ENCODE measurements at places on chromosomes 6 and 20.

DNA sequence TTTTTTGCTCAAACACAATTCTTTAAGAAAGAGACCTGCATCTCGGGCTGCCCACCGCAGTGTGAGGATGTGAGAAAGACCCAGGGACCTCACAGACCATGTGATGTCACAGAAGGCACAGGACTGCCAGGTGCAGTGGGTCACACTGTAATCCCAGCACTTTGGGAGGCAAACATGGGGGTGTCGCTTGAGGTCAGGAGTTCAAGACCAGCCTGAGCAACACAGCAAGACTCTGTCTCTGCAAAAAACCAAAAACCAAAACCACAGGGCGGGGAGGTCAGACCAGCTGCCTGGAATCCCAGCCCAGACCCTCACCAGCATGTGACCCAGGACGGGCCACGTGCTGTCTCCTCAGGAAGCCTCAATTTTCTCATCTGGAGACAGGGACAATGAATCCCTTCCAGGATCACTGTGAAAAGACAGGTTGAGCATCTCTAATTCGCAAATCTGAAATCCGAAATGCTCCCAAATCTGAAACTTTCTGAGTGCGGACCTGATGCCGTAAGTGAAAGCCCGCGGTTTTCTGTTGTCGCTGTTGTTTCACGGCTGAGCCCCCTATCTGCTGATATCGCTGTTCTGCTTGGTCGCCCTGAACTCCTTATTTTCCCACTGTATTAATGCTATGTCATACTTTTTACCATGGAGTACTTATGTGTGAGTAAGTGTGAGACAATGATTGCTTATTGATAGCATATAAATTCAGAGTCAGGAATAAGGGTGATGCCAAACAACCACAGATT is 159.5 kb upstream of the PTPN1 start:
- no peak for DNase-seq

DNA sequence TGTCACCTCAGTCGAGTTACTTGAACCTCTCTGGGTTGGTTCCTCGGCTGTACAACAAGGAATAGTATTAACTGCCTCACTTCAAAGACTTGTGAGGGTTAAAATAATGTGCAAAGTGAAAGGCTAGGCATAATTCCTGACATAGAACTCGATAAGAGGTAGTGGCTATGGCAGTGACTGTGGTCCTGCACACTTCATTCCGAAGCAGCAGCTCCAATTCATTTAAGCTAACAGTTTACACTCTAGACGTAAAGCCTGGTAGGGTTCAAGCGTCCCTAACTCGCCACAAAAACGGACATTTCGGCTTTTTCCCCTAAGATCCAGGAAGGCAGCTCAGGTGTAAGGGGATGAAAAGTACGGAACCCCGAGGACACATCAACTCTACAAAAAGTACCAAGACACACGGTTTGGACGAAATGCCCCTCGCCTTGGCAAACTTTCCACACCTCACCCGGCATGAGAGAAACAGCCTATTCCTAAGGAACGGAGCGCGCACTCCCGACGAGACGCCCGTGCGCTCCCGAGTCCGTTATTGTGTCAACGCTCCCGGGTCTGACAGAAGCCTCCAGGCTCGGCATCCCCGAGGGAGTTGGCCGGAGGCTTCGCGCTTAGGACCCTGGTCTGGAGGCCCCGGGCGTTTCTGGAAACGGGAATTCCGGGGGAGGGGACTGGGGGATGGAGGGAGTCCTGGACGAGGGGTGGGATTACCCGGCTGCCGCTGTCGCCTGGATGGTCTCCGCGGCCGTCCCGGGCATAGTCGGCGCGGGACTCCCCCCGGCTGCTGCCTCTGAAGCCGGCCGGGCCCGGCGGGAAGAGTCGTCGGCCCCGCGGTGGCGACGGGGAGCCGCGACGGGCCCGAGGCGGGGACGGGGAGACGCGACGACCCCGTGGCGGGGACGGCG is 937 bp downstream of the ZNF318 start:
- DNase-seq = peak; percentile 86

GRCh38 chr6:52503851-52504781 is 72.7 kb downstream of the TRAM2 start:
- DNase-seq = peak; percentile 39

- no peak for DNase-seq
These were observed 21.6 kb downstream of the GPR6 start for GRCh38 chr6:109999740-110000139.

GRCh38 chr20:24938498-24938897 is 10.6 kb upstream of the CST7 start:
- DNase-seq = no peak

DNA sequence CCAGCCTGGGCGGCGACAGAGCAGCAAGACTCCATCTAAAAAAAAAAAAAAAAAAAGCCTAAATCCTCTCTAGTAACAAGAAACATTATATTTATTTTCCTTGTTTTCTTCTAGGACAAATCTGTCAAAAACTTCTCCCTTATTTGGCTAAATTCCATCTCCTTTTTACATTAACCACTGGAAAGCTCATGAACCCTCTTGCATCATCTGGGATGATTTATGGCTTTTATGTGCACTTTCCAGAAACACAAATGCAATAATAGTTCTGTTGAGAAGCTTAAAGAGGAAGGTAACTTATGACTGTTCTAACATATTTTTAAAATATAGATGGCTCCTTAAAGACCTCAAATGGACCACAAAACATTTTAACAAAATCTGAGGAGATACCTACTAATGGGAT is 526.1 kb upstream of the SPTLC3 start:
- DNase-seq = no peak

GRCh38 chr20:59402681-59403080 is 102.3 kb downstream of the EDN3 start:
- DNase-seq = no peak

DNA sequence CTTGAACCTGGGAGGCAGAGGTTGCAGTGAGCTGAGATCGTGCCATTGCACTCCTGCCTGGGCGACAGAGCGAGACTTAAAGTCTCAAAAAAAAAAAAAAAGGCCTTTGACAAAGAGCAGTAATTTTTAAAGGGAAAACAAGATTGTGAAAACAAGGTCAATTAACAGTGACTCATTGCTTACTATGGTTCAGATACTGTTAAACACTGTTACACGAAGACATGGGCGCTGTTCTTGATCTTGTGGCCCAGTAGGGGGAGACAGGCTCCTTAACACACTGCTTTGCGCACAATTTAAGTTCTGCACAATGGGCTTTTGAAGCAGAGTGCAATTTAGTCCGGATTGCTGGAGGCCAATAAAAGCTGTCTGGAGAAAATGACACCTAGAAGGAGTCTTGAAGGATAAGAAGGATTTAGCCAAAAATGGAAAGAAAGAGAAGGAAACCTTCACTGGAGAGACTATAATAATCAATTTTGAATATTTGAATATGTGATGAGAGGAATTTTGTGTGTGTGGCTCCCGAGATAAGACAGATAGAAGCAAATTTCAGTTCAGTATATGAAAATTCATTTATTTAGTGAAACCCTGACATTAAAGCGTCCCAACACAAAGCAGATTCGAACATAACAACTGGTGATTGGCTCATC is 6.0 kb upstream of the LATS1 start:
- peak; percentile 85 for DNase-seq

- no peak for DNase-seq
These were observed 38.3 kb upstream of the MDFI start for GRCh38 chr6:41599852-41600445.

DNA sequence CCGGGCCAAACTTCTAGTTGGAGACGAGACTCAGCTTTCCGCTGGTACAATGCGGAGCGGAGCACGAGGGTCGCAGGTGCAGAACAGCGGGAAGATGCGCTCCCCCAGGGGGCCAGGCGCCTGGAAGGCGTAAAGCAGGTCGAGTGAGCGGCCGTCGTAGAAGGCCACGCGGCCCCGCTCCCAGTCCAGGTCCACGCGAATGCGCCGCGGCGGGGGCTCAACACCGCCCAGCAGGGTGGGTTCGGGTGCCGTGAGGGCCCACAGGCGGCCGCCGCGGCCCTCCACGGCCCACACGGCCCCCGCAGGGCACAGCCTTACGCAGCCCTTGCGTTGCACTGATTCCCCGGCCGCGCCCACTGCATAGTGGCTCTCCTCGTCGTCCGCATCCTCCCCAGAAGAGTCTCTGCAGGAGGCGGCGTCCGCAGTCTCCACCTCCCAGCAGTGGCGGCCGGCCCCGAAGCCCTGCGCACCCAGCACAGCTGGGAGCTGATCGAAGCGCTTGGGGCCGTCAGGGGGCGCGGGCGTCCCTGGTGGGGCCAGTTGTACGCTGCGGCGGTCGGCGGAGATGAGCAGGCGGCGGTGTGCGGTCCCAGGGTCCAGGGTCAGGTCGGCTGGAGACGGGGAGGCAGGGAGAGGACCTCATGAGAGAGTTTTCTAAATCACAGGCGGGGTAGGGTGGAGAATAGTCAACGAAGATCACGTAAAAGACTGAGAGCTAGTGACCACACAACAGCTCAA is 4.3 kb downstream of the PPP1R11 start:
- no peak for DNase-seq

DNA sequence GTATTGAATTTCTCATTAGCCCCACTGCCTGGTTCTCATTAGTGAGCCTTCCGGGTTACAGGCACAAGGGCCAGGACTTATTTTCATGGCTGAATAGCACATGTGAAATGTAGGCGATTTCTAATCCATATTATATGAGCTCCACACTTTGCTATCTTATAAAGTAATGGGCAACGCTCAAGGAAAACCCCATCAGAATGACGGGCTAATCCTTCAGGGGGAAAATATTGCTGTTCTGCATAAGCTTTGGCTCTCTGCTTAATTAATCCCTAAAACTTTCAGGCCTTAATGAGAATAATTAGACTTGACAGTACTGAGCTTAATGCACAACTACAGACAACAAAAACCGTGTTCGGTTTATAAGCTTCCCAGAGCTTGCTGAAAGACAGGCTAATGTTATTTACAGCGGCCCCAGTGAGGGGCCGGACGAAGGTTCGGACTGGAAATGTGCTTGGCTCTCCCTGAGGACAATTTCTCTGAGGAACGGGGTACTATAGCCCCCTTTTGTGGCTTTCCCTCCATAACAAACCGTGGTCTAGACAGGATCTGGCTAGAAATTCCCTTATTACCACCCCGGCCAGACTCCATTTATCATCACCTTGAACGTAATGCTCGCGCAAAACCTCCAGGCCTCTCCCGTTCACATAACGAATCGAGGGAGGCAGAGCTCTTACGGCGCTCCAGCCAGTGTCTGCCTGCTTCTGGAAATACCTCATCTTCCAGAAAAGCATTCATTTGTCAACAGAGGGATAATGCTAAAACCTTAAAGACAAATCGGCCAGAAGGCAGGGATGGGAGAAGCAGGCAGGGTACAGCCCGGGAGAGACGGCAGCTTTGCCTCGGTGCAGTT is 164.5 kb downstream of the CD83 start:
- DNase-seq = no peak

DNA sequence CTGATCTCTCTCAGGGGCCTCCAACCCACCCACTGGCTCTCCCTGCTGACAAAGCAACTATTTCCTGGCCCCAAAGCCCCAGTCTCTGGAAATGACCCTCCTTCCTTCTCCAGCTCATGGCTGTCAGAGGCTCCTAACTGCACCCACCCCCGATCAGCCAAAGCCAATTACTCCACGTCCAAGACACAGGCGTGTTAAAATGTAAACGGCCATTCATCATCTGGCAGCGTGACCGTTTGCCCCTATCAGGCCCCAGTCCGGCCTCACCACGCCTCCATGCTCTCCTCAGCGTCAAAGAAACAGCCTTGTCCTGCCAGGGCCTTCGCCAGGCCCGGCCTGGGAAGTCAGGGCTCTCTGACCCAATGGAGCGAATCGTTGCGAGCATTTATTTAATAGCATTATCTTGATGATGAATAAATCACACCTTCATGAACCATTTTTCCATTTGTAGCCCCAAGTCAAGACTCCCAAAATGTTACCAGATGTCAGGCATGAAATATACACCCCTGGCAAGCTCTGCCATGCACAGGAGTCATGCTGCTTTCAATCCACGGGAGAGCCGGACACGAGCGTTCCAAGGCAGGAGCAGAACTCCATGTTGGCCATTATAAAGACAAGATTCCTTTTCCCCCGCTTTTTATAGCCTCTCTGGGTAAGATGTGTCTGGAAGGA is 17.7 kb downstream of the RIPOR3 start:
- no peak for DNase-seq

GRCh38 chr20:33789109-33789857 is 21.9 kb upstream of the CHMP4B start:
- peak; percentile 76 for DNase-seq

GRCh38 chr6:125304970-125305660 is 3.3 kb upstream of the HDDC2 start:
- no peak for DNase-seq

DNA sequence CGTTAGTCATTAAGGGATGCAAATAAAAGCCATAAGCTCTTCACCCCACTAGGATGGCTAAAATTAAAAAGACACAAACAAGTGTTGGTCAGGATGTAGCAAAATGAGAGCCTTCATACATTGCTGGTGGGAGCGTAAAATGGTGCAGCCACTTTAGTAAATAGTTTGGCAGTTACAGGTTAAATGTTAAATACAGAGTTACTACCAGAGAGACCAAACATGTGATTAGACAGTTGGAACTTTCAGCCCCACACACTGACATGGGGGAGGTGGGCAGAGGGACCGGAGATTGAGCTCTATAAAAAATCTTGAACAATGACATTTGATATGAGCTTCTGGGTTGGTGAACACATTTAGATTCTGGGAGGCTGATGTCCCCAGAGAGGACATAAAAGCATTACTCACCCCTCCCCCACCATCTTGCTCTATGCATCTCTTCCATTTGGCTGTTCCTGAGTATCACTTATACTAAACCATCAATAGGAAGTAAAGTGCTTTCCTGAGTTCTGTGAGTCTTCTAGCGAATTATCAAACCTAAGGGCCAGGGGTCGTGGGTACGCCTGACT is 20.4 kb upstream of the ZNF318 start:
- no peak for DNase-seq

DNA sequence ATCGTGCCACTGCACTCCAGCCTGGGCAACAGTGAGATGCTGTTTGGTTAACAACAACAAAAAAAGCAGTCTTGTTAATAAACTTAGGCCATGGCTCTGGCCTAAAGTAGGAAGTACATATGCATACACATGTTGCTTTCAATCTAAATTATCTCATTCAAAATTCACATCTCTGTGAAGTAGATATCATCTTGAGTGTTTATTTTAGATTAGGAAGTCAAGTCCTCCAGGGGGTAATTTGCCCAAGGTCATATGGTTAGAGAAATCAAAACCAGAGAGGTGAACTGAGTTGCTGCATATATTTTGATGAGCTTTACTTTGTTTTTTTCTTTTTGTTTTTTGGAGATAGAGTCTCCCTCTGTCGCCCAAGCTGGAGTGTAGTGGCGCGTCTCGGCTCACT is 52.8 kb downstream of the B4GALT5 start:
- no peak for DNase-seq

GRCh38 chr20:12337601-12338000 is 419.9 kb downstream of the BTBD3 start:
- DNase-seq = no peak
